ENCODE measurements at places on chromosomes 3 and 15.

GRCh38 chr3:138781012-138781470 is 53.7 kb downstream of the PIK3CB start:
- DNase-seq, result no peak

DNA sequence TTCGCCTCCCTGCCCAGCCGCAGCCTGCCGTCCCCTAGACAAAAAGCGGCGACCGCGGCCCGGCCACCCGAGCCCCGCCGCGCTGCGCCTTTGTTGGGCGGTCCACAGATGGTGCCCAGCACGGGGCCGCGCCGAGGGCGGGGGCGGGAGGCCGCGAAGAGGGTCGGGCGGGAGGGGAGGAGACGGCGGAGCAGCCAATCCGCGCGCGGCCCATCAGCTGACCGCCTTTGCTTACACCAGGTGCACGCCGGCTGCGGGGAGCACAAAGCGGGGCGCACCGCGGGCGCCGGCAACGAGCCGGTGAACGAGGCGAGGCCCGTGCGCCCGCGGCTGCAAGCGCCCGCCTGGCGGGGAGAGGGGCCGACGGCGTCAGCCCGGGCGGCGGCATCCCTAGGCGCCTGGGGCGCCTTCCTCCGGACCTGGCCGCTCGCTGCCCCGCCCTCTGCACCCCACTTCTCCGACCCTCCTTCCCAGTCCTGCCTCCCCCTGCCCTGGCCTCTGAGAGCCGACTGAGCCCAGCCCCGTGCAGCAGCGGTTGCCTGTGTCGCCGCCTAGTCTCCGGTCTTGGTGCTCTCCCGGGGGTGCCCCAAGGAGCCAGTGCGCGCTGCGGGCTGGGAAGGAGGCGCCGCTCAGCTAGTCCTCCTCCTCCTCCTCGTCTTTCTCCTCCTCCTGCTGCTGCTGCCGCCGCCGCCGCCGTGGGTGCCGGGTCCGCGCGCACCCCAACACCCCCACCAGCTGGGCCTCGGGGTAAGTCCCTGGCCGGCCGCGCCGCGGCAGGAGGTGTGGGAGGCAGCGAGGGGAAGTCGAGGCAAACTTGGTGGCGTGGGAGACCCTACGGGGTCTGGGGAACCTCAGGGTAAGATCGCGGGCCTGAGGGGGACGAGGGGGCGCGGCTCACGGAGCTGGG is at the start of gene LRRN1:
LRRN1 (plus strand) TSS at position 259 of the 907 bp plus-strand sequence. CDS start 45,211 bp downstream, outside the sequence.
- DNase-seq, result no peak

GRCh38 chr3:55305696-55306485 is 181.2 kb downstream of the WNT5A start:
- no peak for DNase-seq

DNA sequence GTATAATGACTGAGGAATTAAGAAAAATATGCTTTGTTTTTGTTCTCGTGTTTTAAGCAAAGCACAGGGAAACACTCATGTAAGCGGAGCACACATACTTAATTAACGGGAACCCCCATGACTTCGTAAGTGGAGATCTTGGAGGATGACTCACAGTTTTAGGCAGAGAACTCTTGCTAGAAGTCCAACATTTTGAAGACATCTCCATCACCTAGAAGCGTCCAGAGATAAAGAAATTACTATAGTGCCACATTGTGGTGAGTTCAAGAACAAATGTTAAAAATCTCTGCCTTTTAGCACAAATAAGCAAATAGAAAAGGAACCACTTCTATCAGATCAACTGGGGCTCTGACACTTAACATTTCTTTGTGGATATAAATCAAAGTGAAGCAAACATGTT is 194.1 kb upstream of the ARHGEF26 start:
- DNase-seq, result peak; percentile 63

- peak; percentile 93 for DNase-seq
These were observed 2.9 kb upstream of the ZNF710 start for GRCh38 chr15:89998141-89998661.

DNA sequence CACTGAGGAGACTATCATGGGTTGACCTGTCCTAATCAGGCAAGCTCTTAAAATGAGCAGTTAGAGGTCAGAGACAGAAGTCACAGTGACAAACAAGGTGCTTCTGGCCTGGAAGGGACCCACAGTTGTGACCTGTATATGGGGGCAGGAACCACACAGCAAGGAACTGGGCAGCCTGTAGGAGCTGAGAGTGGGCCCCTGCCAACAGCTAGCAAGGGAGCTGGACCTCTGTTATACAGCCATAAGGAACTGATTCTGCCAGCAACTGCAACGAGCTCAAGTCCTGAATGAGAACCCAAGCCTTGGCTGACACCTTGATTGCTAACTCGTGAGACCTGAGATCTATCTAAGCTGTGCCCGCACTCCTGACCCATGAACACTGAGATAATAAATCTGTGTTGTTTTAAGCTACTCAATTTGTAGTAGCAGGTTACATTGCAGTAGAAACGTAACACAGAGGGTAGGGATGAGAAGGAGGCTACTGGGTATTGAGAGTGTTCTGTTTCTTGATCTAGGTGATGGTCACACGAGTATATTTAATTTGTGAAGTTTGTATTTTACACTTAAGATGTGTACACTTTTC is 44.5 kb upstream of the MAGI1 start:
- DNase-seq, result no peak

DNA sequence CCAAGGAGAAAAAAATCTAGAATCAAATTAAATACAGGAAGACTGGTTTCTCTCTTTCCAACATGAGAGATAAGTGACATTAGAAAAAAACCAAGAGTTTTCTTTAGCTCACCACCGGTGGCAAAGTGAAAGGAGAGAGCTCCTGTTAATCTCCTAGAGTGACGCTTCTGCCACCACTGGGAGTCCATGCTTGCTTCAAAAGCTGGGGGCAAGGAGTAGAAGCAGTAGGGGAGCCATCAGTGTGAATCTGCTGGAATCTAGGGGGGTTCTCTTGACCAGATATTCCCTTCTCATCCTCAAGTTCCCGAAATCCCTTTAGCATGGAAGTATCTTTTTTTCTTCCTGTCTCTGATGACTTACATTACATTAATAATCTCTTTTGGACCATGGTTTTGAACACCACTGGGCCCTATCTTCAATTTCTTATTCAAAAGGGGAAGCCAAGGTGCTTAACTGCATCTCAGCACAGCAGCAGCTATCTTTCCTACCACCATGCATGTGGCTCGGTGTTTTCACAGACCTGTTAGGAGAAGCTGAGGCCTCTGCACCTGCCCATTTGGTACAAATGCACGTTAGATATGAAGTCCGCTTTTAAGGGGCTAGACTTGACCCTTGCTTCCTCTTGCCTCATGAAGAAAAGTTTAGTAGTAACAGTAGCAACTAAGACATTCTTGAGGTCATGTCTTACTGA is 6.6 kb upstream of the ICE2 start:
- no peak for DNase-seq

DNA sequence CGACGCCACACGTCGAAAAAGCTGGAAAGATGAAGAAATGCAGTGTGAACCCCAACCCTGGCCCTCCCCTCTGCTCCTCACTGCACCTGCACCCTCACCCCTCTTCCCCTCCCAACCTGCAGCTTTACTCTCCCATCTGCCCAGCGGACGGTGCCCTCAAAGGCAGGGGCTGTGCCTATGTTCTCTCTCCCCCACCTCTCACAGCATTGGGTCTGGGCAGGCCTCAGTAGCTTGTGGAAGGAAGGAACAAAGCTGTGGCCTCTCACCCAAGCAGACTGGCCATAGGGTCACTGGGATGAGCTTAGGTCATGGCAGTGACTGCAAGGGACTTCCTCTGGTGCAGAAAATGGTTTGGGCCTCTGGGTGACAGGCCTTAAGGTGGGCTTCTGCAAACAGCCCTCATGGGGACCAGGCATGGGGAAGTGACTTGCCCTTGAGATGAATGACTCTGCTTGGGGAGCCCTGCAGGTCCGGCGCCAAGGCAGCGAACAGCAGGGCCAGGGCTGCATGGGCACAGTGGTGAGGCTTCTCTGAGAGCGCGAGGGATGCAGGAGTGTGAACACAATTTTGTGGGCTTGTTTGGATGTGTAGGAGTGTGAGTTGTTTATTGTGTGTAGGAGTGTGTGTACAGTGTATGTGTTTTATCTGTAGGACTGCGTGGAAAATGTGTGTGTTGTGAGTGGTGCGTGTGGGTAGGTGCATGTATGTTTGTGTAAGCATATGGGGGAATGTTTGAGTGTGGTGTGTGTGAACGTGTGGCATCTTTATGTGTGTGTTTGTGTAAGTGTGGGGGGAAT is 29.2 kb downstream of the SRPRB start:
- no peak for DNase-seq

DNA sequence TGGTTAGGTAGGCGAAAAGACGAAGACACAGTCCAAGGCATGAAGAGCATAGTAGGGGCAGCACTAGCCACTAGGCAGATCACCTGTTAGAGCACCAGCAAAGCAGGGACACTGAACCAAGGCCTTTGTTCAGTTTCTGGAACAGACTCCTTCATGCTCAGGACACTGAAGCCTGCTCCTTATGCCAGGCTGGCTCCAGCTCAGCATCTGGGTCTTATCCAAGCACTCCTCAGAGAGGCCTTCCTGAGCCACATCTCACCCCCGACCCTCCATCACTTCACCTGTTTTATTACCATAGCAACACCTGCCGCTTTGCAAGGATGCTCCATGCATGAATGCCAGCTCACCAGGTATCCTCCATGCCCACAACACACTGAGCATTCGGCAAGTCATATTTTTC is 206.3 kb upstream of the CHRNA7 start:
- no peak for DNase-seq

DNA sequence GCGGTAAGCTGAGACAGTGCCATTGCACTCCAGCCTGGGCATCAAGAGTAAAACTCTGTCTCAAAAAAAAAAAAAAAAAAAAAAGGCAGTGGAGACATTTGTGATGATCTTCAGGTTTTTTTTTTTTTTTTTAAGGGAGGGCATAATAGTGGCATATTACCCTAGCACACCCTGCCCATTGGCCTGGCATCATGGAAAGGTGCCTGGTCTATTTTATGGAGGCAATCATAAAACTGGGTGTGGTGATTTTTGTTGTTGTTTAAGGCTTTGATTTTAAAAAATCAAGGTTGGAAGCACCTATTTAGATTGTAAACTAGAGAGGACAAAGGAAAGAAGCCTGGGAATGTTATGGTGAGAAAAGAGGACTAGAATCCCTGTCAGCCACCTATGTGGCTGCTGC is 6.0 kb downstream of the IQGAP1 start:
- DNase-seq, result no peak

Data from ELR (cell line).